SJSA1 (cell line): ENCODE measurements at places on chromosomes 12 and 14.

DNA sequence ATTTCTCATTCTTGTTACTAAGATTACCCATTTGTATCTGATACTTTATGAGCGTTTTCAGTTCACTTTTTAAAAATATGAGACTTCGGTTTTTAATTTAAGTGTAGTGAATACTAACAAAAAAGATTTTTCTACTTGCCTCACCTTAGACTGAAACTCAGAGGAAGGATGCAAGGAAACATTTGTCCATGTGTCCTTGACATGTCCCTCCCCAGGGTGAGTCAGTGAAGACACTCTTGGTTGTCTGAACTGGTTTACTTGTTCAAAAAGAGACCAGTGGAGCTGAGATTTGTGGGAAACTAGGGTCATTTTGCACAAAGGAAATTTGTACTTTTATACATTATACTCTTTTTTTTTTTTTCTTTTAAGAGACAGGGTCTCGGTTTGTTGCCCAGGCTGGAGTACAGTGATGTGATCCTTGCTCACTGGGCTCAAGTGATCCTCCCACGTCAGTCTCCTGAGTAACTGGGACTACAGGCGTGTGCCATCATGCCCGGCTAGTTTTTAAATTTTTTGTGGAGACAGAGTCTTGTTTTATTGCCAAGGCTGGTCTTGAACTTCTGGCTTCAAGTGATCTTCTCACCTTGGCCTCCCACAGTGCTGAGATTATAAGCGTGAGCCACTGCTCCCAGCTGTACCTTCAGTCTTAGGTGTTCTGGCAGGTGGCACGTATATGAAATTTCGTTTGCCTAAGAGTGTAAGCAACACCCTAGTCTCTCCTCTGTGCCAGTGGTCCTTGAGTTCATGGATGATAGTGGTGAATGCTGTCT lies 56.7 kb downstream of the PPFIBP1 start:
- H3K4me1 ChIP-seq, result peaks cover 32% of the 10 kb centered on the region
- H3K27me3 ChIP-seq, result no peaks in the 10 kb centered on the region
- H3K36me3 ChIP-seq, result peaks cover 16% of the 10 kb centered on the region
- no peak overlapping the region for H3K4me3 ChIP-seq
- DNase-seq, result no peak
- H3K27ac ChIP-seq, result no peak overlapping the region

GRCh38 chr14:91207008-91207407 lies 37.5 kb downstream of the GPR68 start:
- no peaks in the 10 kb centered on the region for H3K4me1 ChIP-seq
- no peak overlapping the region for H3K27ac ChIP-seq
- no peak overlapping the region for H3K4me3 ChIP-seq
- DNase-seq, result no peak
- no peaks in the 10 kb centered on the region for H3K27me3 ChIP-seq
- H3K36me3 ChIP-seq, result peaks cover 5% of the 10 kb centered on the region; the same call in 1 of the 2 replicates

DNA sequence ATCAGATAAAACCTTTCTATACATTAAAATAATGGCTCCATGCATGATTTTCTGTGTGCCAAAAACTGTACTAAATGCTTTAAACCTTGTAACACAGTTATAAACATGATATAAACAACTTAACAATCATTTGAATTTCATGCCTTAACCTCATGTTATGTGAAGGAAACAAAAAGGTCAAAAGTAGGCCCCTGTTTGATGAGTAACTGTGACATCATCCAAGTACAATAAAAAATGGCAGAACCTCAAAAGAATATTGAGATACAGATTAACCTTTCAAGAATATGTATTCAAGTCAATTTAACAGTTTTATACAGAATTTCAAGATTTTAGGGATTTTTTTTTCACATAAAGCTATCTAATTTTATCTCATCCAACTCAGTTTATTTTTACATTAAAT lies 310.7 kb upstream of the DCN start:
- H3K27ac ChIP-seq, result no peak overlapping the region
- no peak for DNase-seq
- H3K4me1 ChIP-seq, result no peaks in the 10 kb centered on the region
- no peak overlapping the region for H3K4me3 ChIP-seq
- no peaks in the 10 kb centered on the region for H3K36me3 ChIP-seq

GRCh38 chr12:124172636-124173035 lies 122.3 kb upstream of the RFLNA start:
- H3K27me3 ChIP-seq, result no peaks in the 10 kb centered on the region
- H3K27ac ChIP-seq, result peak overlapping the region; percentile 72
- peak; percentile 69 for DNase-seq
- no peaks in the 10 kb centered on the region for H3K36me3 ChIP-seq
- peaks cover 38% of the 10 kb centered on the region for H3K4me1 ChIP-seq

DNA sequence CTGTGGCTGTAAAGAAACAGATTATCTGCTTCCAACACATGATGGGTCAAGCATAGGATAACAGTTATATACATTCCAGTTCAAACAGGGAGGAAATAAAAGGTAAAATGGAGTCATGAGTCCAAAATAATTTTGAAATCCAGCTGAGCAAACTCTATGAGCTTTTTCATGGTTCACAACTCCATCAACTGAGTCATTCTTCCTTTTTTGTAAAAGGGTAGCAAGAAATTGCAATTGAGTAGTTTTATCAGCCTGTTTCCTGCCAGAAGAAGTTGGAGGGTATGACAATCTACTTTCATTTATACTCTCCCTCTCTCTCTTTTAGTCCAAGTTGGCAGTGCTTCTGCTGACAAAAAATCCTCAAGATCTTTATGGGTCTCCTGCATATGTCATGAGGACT lies 95.6 kb downstream of the CPNE8 start:
- H3K36me3 ChIP-seq, result no peaks in the 10 kb centered on the region
- H3K27ac ChIP-seq, result no peak overlapping the region
- no peaks in the 10 kb centered on the region for H3K27me3 ChIP-seq

GRCh38 chr14:63282997-63283883 lies 35.5 kb downstream of the GPHB5 start:
- DNase-seq, result no peak
- H3K27ac ChIP-seq, result no peak overlapping the region
- no peak overlapping the region for H3K4me3 ChIP-seq

GRCh38 chr14:100972118-100972897 lies 68.8 kb upstream of the RTL1 start:
- no peaks in the 10 kb centered on the region for H3K27me3 ChIP-seq
- no peak overlapping the region for H3K4me3 ChIP-seq
- H3K27ac ChIP-seq, result no peak overlapping the region

GRCh38 chr12:13030541-13031291 lies 13.5 kb upstream of the FAM234B start:
- no peaks in the 10 kb centered on the region for H3K27me3 ChIP-seq
- H3K4me3 ChIP-seq, result no peak overlapping the region
- DNase-seq, result no peak
- H3K27ac ChIP-seq, result no peak overlapping the region

GRCh38 chr14:87271331-87271730 lies 721.7 kb downstream of the GALC start:
- no peak for DNase-seq
- H3K36me3 ChIP-seq, result no peaks in the 10 kb centered on the region
- no peaks in the 10 kb centered on the region for H3K4me1 ChIP-seq
- no peak overlapping the region for H3K4me3 ChIP-seq
- no peak overlapping the region for H3K27ac ChIP-seq

GRCh38 chr12:52214421-52214802 lies 18.6 kb upstream of the KRT7 start:
- no peak for DNase-seq
- no peak overlapping the region for H3K4me3 ChIP-seq
- H3K27ac ChIP-seq, result no peak overlapping the region
- H3K4me1 ChIP-seq, result peaks cover 36% of the 10 kb centered on the region

DNA sequence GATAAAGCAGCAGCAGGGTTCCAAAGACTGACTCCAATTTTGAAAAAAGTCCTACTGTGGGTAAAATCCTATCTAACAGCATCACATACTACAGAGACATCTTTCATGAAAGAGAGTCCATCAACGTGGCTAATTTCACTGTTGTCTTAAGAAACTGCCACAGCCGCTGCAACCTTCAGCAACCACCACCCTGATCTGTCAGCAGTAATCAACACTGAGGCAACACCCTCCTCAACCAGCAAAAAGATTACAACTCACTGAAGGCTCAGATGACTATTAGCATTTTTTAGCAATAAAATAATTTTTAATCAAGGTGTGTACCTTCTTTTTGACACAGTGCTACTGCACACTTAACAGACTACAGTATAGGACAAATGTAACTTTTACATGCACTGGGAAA lies 6.6 kb downstream of the CAPRIN2 start:
- peaks cover 44% of the 10 kb centered on the region for H3K36me3 ChIP-seq
- no peaks in the 10 kb centered on the region for H3K27me3 ChIP-seq
- no peak for DNase-seq
- H3K27ac ChIP-seq, result no peak overlapping the region
- H3K4me1 ChIP-seq, result peaks cover 6% of the 10 kb centered on the region

DNA sequence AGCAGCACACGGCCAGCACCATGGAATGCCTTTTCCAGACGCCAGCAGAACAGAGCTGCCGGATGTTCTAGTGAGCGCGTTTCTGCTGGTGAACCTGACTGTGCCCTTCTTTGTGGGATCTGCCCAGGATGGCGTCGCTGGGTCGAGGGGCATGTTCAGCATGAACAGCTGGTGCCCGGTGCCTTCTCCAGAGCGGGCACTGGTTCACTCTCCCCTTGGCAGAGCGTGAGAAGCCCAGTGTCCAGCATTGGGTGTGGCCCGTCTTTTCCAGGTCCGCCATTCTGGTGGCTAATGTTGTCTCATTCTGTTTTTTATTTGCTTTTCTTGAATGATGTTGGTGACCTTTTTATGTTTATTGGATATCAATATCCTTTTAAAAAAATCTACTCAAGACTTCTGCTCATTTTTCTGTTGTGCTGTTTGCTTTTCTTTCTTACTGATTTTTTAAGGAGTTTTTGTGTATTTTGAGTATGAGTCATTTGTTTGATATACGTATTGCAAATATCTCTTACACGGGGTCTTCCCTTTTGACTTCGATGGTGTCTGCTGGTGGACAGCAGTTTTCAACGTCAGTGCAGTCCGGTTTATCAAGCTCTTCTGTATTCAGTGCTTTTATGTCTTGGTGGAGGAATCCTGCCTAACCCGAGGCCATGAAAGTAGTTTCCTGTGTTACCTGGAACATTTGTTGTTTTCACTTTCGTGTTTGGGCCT lies 74.3 kb downstream of the ADGRD1 start:
- H3K4me1 ChIP-seq, result no peaks in the 10 kb centered on the region
- H3K27me3 ChIP-seq, result no peaks in the 10 kb centered on the region
- no peak overlapping the region for H3K27ac ChIP-seq

DNA sequence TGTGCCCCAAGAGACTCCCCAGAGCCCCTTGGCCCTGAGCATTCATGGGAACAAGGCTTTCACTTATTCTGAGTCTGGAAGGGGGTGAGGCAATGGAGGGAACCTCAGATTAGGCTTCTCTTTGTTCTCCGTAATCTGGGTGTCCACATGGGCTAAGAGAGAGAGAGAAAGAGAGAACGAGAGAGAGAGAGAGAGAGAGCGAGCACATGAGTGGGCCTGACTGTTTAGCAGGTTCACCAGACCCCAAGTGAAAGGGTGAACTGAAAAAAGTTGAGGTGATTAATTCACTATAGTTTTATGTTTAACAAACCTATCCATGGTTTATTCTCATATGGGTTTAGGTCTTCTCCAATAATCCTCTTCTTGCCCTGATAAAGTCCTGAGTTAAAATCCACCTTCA lies 183.4 kb upstream of the VASH1 start:
- H3K4me1 ChIP-seq, result no peaks in the 10 kb centered on the region
- H3K36me3 ChIP-seq, result no peaks in the 10 kb centered on the region
- DNase-seq, result no peak
- no peaks in the 10 kb centered on the region for H3K27me3 ChIP-seq
- H3K4me3 ChIP-seq, result no peak overlapping the region
- no peak overlapping the region for H3K27ac ChIP-seq

- DNase-seq, result no peak
- no peaks in the 10 kb centered on the region for H3K36me3 ChIP-seq
- H3K27ac ChIP-seq, result no peak overlapping the region
- no peaks in the 10 kb centered on the region for H3K4me1 ChIP-seq
- H3K4me3 ChIP-seq, result no peak overlapping the region
These were observed 25.6 kb upstream of the ARID2 start for GRCh38 chr12:45703942-45704341.

- H3K4me3 ChIP-seq, result no peak within 1 kb of the TSS
- no peaks in the 10 kb centered on the region for H3K36me3 ChIP-seq
- H3K4me1 ChIP-seq, result no peaks in the 10 kb centered on the region
- H3K27me3 ChIP-seq, result no peaks in the 10 kb centered on the region
- H3K27ac ChIP-seq, result no peak within 1 kb of the TSS
- no peak for DNase-seq
These were observed at the start of gene TMEM132D for GRCh38 chr12:129903956-129904829. Gene TMEM132D (minus strand): TSS chr12:129904025.

DNA sequence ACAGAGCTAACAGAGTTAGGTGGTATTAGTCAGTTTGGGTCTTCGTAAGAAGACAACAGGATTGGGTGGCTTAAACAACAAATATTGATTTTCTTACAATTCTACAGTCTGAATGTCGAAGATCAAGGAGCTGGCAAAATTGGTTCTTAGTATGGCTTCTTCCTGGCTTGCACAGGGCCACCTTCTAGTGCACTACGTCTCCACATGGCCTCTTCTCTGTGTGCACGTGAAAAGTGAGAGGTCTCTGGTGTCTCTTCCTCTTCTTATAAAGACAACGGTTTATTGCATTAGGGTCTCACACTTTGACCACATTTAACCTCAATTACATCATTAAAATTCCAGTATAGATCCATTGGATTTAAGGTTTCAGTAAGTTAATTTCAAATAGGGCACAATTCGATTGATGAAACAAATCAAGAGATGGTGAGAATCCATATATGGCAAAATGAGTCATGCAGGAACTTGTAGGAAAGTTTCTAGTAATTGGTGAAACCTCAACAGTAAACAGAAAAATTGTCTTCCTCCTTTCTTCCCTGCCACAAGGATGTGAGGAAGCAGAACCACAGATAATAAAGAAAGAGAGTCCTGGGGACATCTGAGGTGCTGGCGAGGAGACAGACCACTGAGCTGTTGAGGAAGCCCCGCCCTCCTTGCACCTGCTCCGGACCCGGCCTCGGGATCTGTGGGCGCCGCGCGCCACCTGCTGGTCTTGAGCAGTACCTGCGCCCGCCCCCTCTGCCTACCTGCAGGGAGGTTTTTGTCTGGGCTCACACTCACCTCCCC lies 846.7 kb downstream of the TMEM121 start:
- no peak for DNase-seq
- no peaks in the 10 kb centered on the region for H3K36me3 ChIP-seq
- no peaks in the 10 kb centered on the region for H3K4me1 ChIP-seq
- no peaks in the 10 kb centered on the region for H3K27me3 ChIP-seq
- no peak overlapping the region for H3K27ac ChIP-seq
- no peak overlapping the region for H3K4me3 ChIP-seq

DNA sequence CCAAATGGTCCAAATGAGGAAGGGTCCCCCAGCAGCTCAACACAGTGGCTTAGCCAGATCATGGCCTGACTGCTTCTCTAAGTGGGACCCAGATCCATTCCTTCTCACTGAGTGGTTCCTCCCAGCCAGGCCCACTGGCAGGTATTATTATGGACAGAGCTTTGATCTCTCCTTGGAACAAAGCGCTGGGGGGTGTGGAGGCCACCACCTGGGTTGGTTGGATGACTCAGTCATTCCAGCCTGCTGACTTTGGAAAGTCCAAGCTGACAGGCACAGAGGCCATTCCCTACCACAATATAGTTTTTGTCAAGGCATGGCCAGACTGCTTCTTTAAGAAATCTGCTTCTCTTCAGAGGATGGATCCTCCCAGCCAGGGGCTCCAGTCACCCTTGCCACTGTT lies 341.1 kb downstream of the BTG1 start:
- no peak overlapping the region for H3K27ac ChIP-seq
- H3K27me3 ChIP-seq, result 0 out of 2 replicates have a peak, but pooled peaks cover under 1% of the 10 kb centered on the region
- H3K36me3 ChIP-seq, result no peaks in the 10 kb centered on the region
- no peak overlapping the region for H3K4me3 ChIP-seq
- no peaks in the 10 kb centered on the region for H3K4me1 ChIP-seq

- no peak overlapping the region for H3K4me3 ChIP-seq
- no peak for DNase-seq
- H3K36me3 ChIP-seq, result no peaks in the 10 kb centered on the region
- no peak overlapping the region for H3K27ac ChIP-seq
These were observed 43.1 kb upstream of the ATF7IP start for GRCh38 chr12:14322403-14322802.
